ENCODE measurements at places on chromosomes 7 and 10.

DNA sequence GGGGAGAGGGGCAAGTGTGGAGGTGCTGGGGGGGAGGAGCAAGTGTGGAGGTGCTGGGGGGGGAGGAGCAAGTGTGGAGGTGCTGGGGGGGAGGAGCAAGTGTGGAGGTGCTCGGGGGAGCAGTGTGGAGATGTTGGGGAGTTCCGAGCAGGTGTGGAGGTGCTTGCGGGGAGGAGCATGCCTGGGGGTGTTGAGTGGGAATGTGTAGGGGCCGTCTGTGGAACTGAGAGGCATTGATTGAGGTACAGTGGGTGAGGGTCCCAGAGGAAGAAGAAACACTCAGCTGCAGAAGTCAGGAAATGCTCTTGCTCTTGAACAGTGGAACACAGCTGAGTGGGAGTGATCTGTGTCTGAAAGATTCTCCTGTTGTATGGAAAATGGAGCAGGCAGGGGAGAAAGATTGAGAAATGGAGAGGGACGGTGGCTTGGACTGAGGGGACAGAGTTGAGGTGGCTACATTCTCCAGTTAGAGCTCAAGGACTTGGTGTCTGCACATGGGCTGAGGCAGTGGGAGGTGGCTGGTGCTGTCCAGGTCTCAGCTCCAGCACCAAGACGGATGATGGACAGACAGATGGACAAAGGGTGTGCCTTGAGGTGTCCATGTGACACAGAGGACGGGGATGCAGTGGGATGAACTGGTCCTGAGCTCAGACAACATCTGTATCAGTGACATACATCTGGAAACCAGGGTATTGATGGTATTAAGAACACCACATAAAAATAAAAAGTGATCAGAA is 25.2 kb upstream of the NCAPG2 start:
- DNase-seq: no peak

DNA sequence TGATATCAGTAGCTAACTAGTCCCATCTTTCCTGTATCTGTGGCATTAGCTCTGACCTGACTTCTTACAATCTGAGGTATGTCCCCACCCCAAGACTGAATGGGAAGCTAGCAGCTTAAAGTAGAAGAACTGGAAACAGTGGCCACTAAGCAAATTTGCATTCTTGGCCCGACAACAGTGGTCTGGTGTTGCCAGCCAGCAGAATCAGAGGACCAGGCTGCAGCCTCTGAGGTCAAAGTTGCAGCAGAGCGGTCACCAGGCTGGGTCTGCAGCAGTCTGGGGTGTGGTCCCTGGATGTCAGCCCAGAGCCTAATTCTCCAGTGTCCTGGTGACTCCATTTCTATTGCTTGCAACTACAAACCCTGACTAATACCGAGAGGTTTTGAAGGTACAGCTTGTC is 26.3 kb downstream of the FAM107B start:
- DNase-seq: no peak

DNA sequence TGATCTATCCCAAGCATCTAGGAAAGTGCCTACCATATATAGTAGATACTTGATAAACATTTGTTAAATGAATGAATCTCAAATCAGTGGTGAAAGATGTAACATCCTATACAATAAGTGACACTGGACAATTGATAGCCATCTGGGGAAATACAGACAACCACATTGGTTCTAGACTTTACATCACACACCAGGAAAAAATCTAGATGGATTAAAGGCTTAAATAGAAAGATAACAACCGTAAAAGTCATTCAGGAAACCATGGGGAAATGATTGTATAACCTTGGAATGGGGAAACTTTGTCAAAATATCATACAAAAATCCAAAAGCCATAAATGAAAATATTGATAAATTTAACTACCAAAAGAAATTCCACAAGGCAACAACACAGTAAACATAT is 7.0 kb upstream of the GARIN1A start:
- DNase-seq: no peak

- no peak for DNase-seq
Measured at GRCh38 chr7:14233868-14234369, 244.5 kb upstream of the ETV1 start.

GRCh38 chr10:81733542-81733941 is 141.5 kb upstream of the NRG3 start:
- no peak for DNase-seq

DNA sequence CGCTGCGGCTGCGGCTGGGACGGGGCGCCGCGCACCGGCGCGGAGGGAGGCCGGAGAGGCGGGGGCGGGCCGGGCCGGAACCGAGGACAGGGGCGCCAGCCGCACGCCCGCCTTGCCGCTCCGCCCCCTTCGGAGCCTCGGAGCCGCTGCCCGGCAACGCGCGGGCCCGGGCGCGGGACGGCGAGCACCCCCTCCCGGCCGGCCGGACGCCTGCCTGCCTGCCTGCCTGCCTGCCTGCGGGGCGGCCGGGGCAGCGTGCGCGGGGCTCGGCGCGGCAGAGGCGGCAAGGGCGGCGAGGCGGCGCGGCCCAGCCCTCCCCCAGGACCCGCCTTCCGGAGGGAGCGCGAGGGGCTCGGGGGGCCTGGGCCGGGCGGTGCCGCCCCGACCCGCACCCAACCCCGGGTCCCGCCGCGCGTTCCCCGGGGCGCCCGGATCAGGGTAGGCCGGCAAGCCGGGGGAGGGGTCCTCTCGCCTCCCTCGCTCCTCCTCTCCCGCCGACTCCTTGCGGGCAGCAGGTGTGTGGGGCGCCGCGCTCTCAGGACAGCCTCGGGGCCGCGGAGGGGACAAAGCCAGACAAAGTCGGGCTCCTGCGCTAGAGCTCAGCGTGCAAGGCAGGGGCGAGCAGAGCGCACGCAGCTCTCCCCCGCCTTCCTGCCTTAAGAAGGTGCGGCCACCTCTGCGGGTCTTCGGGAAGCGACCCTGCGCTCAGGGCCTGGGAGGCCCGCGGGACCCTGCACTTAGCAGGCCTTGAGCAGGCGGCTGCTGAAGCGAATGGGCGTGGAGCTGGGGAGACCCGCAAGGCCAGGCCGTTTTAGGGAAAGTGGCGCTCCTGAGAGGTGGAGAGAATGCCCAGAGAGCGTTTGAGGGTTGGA is at the start of gene KIAA1549:
Gene KIAA1549, minus strand, starts transcription at position 58 of the 872 bp plus-strand sequence. CDS start 120 bp downstream, outside the sequence.
- DNase-seq: peak; percentile 30

DNA sequence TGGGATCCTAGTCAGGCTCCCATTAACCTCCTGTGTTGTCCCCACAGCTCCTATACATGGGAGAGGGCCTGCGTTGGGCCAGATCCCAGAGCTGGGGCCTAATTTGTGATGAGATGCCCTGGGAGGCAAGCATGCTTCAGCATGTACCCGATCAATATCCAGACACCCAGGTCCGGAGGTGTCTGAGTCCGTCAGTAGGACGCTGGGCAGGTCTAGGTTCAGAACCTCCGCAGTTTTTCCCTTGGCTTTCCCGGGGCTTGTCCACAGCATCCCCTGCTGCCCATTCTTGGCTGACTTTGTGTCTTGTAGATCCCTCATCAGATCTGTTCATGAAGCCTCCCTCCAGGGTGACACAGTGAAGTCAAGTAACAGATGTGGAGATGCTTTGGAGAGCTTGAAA is 32.7 kb upstream of the RBAK start:
- DNase-seq: no peak

- no peak for DNase-seq
Measured at GRCh38 chr10:42940487-42941294, 136.2 kb upstream of the RET start.
